ENCODE measurements at places on chromosomes 3 and 15.

DNA sequence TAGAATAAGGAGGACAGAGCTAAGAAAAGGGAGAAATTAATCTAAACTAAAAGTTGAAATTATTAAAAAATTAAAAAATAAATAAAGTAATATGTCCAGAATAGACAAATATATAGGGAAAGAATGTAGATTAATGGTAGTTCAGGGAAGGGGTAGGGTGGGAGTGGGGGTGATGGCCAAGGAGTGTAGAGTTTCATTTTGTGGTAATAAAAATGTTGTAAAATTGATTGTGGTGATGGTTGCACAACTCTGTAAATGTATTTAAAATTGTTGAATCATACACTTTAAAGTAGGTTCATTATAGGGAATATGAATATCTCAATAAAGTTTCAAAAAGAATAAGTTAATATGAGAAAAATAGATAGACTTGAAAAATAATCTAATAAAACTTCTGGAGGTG is 21.0 kb upstream of the FNDC3B start:
- DNase-seq, result no peak

- no peak for DNase-seq
Observed at GRCh38 chr3:102301155-102301880, 133.5 kb upstream of the ZPLD1 start.

GRCh38 chr3:151086484-151087456 is 1.3 kb downstream of the MED12L start:
- DNase-seq, result peak; percentile 82

DNA sequence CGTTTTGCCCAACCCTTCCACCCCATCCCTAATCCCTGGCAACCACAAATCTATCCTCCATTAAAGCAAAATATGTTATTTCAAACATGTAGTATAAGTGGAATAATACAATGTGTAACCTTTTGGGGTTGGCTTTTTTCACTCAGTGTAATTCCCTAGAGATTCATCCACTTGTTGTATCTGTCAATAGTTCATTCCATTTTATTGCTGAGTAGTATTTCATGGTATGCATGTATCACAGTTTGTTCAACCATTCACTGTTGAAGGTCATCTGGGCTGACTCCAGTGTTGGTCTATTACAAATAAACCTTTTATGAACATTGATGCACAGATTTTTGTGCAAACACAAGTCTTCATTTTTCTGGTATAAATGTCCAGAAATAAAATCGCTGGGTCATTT is 38.8 kb downstream of the BSN start:
- no peak for DNase-seq

GRCh38 chr3:151971814-151972579 is 98.6 kb downstream of the SUCNR1 start:
- DNase-seq, result no peak

DNA sequence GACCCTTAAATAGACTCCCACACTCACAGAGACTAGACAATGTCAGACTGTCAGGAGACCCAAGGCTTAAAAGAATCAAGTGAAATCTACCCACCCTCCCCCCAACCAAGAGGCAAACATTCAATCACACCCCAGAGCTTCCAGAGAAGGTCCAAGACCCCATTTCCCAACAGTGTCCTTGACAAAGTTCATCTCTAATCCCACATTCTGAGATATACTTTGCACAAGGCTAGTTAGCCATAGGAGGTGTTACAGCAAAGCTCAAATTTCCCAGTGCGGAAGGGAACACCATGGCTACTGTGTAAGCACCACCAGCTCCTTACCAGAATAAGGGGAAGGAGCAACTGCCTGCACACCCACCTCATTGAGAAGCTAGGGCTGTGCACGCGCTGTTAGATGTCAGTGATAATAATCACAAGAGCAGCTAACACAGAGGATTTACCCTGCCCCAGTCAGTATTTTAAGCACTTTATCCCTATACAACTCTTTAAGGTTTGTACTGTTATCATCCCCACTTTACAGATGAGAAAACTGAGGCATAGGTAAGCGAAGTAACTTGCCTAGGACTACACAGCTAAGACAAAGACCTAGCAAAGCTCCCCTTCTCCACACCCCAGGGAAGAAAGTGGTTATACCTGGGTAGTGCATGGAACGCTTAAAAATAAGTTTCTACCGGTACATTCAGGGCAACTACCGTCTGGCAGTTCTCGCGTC is 17.3 kb downstream of the SPATA12 start:
- DNase-seq, result no peak

- DNase-seq, result no peak
Observed at GRCh38 chr3:29004885-29005599, 275.8 kb upstream of the RBMS3 start.

- DNase-seq, result no peak
Observed at GRCh38 chr3:63753567-63753966, 65.5 kb upstream of the C3orf49 start.

DNA sequence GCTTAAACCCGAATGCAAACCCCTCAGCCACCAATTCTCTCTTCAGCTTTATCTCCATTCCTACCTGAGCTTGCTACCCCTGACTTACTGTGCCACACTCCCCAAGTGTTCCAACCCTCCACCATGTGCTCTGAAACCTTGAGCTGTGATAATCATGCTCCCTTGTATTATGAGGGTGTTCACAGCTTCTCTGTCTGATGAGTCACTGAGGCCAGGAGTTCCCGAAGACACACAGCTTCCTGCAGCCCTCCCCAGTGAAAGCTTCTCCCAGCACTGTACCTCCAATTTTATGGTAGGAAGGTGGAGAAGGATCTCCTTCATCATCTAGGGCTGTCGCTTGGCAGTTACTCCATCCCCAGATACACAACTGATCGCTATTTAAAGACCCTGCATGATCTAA is 24.9 kb downstream of the STAC start:
- no peak for DNase-seq

DNA sequence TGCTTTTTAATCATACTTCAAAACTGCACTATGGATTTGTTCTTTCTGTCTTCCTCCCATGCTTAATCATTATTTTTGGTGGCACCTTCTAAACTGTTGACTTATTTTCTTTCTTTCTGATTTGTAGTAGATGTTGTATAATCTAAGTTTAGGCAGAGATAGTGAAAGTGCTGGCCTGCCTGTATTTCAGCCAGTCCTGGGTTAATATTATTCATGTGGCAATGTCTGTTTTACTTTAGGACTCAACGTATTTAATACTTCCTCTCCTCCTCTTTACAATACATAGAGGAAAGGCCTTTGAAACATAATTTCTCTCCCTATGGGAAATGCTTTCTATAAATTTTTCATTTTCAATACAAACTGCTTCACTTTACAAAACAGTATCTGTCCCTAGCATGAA is 327.7 kb upstream of the TPRG1 start:
- DNase-seq, result no peak

GRCh38 chr15:44584162-44584749 is 47.3 kb downstream of the EIF3J start:
- peak; percentile 61 for DNase-seq

- DNase-seq, result peak; percentile 54
Observed at GRCh38 chr3:104564045-104564643, 802.6 kb upstream of the ALCAM start.

GRCh38 chr3:183161552-183162336 is 790 bp downstream of the LAMP3 start:
- DNase-seq, result no peak

DNA sequence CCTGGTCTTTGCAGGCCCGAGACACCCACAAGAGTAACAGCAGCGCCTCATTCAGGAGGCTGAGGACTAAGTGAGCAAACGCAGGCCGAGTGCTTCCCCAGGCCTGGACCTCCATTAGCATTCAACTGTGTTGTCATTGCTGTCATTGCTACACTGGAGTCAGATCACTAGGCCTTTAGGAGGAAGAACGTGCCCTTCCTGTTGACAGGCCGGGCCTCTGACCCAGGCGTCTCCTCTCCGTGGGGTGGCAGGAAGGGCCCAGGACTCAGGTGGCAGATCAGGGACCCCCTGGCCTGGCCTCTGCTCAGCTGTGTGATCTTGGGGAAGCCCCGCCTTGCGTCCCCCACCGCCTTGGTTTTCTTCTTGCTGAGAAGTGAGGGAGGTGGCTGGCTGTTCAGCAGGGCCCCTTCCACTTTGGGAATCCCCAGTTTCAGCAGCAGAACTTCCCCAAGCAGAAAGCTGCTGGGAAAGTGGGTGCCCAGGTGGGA is 19.1 kb downstream of the ZDHHC19 start:
- peak; percentile 52 for DNase-seq

GRCh38 chr15:74840851-74841775 is 1.8 kb downstream of the ULK3 start:
- no peak for DNase-seq

DNA sequence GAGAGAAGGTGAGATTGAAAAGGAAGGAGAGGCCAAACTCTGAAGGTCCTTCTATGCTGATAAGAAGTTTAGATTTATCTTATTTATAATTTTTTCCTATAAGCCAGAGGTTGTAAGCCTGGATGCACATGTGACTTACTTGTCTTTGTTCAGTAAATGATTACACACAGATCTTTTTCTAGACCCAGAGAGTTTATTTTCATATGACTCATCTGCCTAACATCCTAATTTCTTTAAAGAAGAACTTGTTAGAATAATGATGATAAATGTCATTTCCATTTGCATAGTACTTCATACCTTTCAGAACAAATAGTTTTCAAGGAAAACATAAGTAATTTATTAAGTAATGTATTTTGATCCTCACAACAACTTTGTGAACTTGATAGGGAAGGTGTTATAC is 434.8 kb upstream of the DPH6 start:
- no peak for DNase-seq

DNA sequence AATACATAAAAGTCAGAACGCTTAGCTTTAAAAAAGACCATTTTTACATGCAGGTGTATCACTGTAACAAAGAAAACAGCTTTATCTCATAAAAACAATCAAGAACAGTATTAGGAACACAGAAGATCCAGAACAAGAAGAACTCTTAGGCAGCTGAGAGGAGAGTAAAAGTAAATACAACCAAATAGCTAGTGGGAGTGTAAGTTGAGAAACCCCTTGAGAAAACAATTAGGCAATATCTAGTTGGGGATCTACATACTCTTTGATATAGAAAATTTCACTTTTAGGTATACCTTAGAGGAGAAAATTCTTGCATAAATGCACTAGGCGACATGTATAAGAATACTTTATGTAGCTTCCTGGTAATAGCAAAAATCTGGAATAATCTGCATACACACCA is 7.5 kb downstream of the TMF1 start:
- no peak for DNase-seq

DNA sequence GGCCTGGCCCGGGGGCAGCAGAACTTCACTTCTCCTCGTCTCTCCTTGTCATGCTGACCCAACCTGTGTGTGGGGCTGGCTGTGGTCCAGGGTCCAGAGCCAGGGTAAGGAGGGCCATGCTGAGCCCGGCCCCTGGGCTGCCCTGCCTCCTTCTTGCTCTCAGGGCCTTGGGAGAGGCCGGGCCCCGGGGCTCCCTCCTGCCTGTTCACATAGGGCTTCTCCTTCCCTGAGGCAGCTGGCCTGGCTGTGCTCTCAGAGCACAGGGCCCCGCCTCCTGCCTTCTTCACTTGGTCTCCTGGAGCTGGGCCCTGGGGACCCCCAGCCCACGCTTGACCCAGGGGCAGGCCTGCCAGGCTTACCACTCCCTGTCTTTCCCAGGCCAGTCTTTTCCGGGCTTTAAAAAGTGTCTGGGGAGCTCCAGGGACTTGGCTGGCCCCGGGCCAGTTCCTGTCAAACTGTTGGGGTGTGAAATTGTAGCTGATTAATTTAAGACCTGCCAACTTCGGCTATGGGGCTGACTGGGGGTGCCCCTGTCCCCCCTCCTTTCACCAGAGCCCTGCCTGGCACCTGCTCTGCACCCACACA is 11.8 kb downstream of the PLXNA1 start:
- no peak for DNase-seq

DNA sequence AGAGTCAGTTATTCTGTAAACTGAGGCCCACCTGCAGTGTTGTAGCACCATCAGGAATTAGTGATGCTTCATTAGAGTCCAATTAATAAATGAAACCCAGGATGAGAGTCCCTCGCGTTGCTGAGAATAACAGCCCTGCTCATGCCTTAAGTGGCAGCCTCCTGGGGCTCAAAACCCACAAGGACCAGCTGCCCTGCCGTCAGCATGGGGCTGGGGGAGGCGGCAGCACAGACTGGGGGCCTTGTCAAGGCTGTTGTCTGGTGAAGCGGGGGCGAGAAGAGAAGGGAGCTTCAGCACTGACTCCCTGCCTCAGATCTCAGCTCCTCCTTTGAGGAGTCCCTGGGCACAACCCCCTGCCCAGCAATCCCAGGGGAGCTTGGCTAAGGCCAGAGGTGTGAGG is 21.0 kb downstream of the CCDC33 start:
- DNase-seq, result no peak

GRCh38 chr3:119588112-119588511 is 8.8 kb downstream of the ADPRH start:
- no peak for DNase-seq

- DNase-seq, result no peak
Observed at GRCh38 chr3:62723914-62724217, 151.3 kb downstream of the CADPS start.

- no peak for DNase-seq
Observed at GRCh38 chr3:38843898-38844297, 27.9 kb upstream of the SCN10A start.

DNA sequence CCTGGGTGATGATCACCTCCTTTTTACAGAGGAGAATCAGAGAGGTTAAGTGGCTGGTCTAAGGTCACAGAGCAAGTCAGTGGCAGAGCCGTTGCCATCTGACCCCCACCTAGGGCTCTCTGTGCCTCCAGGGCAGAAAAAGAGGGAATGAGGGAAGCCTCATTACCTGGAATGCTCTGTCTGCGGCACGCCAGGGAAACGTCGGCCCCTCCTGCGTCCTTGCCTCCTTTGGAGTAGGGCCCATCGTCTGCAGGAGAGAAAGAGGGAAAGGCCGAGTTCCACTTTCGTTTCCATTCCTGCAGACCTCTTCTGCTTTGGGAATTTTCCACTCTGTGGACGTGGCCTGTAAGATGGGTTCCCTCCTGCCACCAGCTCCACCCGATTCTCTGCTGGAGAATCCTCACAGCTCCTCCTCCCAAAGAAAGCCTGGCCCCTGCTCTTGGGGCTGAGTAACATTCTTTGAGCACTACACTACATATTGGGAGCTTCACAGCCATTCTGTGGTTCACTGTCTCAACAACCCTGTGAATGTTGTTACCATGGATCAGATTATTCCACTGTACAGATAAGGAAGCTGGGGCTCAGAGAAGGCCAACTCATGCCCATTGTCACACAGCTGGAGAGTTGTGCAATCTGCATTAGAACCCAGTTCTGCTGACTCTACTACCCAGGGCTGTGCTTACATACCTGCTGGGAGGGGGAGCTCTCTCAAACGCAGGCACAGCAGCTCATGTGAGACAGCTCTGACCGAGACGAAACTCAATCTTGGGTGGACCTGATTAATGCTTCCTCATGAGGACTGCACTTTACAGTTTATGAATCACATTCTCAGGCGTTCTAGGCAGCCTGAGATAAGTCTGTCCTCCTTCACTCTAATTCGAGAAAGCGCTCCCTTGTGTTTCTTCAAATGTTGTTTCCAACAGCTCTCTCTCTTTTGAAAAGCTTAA is 14.2 kb downstream of the GRIP2 start:
- peak; percentile 13 for DNase-seq

DNA sequence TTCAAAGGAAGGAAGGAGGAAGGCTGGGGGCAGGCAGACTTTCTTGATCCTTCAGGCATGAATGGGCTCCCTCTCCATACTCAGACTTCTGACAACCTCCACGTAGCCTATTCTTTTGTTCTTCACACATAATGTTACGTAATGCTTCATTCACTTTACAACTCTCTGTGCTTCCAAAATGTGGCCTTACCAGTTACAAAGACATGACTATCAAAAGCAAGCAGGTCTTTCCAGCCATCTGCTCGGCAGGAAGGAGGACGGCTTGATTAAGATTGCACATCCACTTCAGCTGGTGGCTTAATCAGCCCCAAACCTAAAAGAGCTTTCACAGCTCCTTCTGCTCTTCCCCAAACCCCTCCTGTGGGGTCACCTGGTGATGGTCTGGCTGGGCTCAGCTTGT is 263.2 kb downstream of the XXYLT1 start:
- DNase-seq, result no peak

- no peak for DNase-seq
Observed at GRCh38 chr3:120798346-120798745, 55.8 kb downstream of the GTF2E1 start.
